ENCODE measurements at places on chromosomes 11 and 22.
A peak's percentile ranks its signal among the peaks of the same experiment; 100 is the strongest.

DNA sequence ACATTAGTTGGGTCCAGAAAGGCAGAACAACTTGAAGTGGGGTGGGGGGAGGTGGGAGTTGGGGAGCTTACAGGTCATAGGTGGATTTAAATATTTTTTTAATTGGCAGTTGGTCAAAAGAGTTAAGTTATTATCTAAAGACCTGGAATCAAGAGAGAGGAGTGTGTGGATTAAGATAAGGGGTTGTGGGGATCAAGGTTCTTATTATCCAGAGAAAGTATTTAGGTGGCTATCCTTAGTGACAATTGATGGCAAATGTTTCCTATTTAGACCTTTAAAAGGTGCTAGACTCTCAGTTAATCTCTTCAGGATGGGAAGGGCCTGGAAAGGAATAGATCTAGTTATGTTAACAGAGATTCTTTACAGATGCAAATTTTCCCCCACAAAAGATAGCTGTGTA lies 120.7 kb upstream of the OR9Q1 start:
- no peak for DNase-seq

DNA sequence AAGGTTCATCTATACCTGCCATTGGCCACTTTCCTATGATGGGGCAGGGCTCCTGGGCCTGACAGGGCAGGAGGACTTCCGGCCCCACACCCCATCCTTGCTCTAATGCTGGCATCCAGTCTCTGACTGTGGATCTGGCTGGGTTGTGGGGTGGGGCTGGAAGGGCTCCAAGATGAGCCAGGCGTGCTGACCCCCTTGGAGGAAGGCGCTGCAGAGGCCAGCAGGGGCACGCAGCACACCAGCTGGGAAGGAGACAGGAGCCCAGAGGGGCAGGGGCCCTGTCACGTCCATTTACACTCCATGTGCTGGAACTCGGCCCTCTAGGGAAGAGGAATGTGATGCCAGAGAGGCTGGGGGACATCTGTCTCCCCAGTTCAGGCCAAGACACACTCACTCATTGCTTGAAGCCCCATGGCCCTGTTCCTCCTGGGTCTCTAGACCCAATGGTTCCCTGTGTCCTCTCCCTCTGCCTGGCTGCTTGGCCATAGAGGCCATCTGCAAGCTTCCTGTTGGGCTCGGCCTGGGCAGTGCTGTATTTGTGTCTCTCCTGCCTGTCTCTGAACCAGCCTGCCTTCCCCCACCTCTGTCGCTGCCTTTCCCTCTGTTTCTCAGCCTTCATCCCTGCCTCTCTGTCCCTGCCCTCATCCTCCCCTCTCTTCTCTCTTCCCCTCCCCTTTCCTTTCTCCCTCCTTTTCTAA lies 67.5 kb upstream of the NECTIN1 start:
- no peak for DNase-seq

- DNase-seq = no peak
Observed at GRCh38 chr11:2801711-2802388, 83.7 kb downstream of the CDKN1C start.

DNA sequence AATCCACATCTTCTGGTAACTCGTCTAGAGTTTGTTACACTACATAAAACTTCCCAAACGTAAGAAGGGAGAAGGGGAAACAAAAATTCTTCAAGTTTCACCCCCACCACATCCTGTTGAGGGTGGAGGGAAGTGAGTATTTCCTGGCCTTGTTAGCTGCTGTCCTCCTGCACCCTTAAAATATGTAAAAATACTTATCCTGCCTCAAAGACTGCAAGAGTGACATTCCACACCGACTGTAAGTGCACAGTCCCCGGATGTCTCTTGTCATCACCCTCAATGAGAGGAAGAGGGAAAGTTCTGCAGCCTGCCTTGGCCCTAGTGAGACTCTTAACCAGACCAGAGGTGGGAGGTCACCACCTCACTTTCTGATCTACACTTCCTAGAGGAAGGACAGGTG lies 3.3 kb downstream of the TMEM121B start:
- no peak for DNase-seq

DNA sequence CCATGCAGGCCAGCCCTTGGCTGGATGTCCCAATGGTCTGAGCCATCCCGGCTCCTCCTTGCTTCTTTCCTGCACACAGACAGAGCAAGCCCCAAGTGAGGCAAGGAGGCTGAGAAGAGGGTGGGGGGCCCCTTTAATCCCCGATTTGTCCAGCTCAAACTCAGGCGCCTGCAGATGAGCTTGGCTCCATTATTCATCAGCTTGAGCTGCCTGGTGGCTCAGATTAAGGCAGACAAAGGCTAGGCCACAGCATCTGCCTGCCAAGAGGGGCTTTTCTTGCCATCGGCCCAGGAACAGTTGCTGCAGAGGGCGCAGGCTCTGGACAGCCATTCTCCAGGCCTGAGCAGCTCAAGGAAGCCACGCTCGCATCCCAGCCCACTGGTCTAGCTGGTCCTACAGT lies 35.4 kb downstream of the LMO1 start:
- no peak for DNase-seq

- DNase-seq = no peak
Observed at GRCh38 chr11:45482331-45482730, 183.1 kb downstream of the CHST1 start.

GRCh38 chr11:78313898-78314297 lies 103.7 kb downstream of the GAB2 start:
- DNase-seq = no peak

DNA sequence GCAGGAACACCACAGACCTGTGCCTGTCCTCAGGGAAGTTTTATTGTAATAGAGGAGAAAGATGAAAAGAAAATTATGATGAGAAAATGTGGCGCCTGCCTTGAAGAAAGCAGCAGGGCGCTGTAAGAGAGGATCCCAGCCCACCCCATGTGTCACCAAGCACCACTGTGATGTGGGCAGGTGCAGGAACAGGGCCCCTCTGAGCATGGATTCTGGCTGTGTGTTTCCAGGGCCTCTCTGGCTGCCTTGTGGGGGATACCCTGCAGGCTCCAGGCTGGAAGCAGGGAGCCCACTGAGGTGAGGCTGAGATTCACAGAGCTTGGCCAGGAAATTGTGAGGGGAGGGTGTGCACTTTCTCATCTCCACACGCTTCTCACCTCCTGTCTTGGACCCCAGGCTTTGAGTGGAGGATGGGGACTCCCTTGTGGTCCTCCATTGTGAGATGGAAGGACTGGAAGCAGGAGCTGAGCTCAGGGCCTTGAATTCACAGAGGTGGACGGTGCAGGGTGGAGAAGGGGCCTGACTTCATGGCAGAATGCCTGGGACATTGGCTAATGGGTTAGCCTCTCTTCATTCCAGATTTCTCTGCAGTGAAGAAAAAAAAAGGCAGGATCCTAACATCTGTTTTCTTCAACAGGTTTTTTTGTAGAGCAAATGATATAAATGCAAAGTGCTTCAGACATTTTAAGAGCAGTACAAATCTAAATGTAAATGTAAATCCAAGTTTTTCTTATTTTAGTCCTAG lies 246.6 kb upstream of the B3GAT1 start:
- no peak for DNase-seq

DNA sequence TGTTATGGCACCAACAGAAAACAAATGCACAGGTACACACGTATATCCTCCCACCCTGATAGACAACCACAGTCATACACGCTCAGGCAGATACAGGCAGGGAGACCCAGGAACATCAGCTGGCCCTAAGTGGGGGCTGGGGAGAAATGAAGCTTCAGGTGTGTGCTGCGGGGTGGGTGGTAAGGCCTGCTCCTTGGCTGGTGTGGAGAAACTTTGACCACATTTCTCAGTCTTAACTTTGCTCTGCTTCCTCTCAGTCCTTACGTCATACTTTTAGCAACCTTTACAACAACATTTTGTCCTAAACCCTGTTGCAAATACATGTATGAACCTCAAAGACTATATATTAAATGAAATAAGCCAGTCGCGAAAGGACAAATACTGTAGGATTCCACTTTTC lies 6.7 kb upstream of the ANAPC15 start:
- DNase-seq = no peak

GRCh38 chr11:121194731-121195596 lies 93.9 kb downstream of the TECTA start:
- peak; percentile 47 for DNase-seq

GRCh38 chr11:132028380-132029240 lies 658.2 kb downstream of the NTM start:
- no peak for DNase-seq

GRCh38 chr22:49066619-49067018 lies 761.1 kb downstream of the BRD1 start:
- DNase-seq = no peak

DNA sequence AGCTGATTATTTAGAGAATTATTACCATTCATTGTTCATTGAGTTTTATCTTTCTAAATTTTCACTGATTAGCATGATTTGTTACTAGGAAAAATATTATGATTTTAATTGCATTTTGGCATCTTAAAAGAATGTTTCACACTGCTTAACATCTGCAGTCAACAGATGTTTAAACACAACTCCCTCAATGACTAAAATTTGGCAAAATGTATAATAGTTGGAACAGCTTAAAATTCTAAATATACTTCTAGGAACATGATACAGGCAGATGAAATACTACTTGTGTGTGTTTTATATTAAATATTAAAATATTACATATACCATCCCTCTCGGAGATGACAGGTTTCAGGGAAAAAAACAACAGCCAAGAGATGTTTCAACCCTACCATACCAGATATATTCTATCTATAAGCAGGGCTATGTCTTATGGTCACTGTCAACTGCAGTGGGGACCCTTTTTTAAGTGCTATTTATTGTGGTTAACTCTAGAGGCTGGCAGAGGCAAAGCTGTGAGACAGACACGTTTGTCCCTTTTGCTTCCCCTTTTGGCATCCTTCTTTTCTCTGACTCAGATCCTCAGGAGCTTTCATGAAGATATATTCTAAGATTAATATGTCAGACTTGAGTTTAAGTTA lies 81.9 kb downstream of the BDNF start:
- no peak for DNase-seq

DNA sequence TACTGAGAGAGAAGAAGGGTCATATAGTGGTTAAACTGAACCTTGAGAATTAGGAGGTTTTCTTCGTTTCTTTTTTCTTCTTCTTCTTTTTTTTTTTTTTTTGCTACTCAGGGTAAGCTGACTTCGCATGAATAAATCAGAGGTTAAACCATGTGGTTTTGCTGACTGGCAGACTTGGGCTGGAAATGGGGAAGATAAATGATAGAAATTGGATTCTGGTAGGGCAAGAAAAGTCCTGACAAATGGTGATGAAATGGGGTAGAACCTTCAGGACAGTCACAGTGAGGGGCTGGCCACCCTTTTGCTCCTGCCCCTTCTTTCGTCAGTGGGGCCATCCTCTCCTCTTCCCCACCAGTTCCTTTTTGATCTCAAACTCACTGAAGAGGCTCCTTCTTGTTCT lies 1.6 kb upstream of the SWAP70 start:
- no peak for DNase-seq

DNA sequence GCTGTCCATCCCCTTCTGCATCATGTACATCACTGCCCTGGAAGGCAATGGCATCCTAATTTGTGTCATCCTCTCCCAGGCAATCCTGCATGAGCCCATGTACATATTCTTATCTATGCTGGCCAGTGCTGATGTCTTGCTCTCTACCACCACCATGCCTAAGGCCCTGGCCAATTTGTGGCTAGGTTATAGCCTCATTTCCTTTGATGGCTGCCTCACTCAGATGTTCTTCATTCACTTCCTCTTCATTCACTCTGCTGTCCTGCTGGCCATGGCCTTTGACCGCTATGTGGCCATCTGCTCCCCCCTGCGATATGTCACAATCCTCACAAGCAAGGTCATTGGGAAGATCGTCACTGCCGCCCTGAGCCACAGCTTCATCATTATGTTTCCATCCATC lies 337 bp downstream of the OR52B6 start:
- DNase-seq = no peak

DNA sequence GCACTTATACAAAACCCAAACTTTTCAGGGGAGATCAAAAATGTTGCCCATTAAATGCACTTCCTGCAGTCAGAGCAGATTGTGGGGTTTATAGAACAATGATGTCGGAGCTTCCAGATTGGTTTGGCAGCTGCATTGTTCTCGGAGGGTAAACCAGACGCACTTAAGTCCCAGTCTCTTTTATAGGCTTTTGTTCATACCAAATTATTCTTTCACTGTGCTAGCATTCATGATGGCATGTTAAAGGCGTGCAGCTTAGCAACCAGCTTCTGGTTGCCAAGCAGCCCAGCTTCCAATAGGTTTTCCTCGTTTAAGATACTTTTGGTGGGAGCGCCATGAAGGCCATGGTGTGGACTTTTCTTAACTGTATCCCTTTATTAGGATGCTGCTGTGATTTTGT lies 40.9 kb downstream of the ZC3H12C start:
- DNase-seq = no peak

GRCh38 chr11:37972691-37973090 lies 1374.7 kb upstream of the RAG2 start:
- DNase-seq = no peak

- no peak for DNase-seq
Observed at GRCh38 chr11:106697058-106697457, 321.2 kb downstream of the GUCY1A2 start.

GRCh38 chr11:117081908-117082307 lies 16.3 kb downstream of the SIK3 start:
- no peak for DNase-seq

DNA sequence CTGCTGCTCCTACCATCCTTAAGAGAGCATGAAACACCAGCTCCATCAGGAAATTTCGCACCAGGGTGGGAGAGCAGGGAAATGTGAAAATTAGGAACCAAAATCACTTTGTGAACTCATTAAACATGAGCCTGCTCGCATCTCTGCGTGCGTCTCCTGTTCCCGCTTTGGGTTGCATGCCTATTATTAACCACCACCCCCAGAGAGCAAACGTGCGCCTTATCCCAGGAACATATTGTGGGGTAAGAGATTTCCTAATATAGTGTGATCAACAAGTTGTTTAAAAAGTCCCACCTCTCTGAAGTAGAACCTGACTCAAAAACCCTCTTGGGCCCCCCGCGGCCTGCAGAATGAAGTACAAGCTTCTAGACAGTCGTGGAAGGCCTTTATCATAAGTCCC lies 115.0 kb downstream of the TENM4 start:
- DNase-seq = no peak

- DNase-seq = no peak
Observed at GRCh38 chr11:85725510-85726258, 39.7 kb upstream of the CCDC89 start.

DNA sequence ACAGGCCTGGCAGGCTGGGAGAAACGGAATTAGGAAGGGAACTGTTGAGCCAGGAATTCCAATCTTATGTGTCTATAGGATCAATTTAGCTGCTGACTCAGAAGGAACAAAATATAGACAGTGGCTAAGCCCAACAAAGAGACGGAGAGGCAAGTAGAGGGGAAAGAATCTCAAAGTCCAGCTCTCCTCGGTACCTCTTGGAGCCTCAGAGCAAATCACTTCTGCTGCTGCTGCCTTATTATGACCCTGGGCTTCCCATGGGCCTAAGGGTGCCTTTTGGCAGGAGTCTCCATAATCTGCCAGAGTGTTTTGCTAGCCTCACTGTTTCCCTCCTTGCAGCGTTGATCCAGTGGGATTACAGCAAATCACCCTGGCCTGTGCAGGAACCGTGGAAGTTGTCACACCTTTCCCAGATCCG lies 31.7 kb downstream of the PAX6 start:
- no peak for DNase-seq

DNA sequence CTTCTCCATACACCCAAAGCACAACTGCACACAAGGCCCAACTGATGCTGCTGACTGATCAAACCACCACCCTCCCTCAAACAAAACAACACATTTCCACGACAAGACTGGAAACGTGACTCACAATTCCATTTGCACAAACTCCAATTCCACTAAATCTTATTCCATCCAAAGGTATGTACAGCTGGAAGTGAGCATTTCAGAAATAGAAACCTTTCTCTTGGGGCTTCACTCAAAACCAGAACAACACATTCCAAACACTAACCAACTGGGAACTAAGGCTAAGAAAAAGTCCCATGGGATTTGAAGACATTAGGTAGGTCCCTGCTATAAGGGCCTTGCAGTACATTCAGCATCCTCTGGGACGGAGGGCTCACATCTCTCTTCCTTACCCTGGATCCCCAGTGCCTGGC lies 19.6 kb downstream of the MORC2 start:
- no peak for DNase-seq

All from HuH-7 (cell line).